Tongue (tissue), 3 donors: ENCODE measurements at places on chromosomes 6 and 20. TPM values are rescaled to one million over a fixed set of nuclear protein-coding genes. Genes with fewer than 3 reads are reported as not detected.

The SIRPB1 gene
- 0.82 TPM for total RNA-seq

- no peak for DNase-seq
These were observed 48.7 kb upstream of the CITED2 start for GRCh38 chr6:139423037-139423703.

The ZSCAN23 gene
- 7.3 TPM for total RNA-seq

The SLC17A3 gene
- total RNA-seq = not detected

The CALHM4 gene
- not detected for total RNA-seq

- no peak for DNase-seq
These were observed 174.8 kb upstream of the ARG1 start for GRCh38 chr6:131398176-131398575.

The ARMC12 gene
- 0.31 TPM for total RNA-seq

GRCh38 chr20:61184194-61184593 is 67.9 kb upstream of the CDH4 start:
- no peak for DNase-seq

The CST5 gene
- not detected for total RNA-seq

- DNase-seq = peak; percentile 7
These were observed 895.2 kb upstream of the CITED2 start for GRCh38 chr6:140269591-140270165.

DNA sequence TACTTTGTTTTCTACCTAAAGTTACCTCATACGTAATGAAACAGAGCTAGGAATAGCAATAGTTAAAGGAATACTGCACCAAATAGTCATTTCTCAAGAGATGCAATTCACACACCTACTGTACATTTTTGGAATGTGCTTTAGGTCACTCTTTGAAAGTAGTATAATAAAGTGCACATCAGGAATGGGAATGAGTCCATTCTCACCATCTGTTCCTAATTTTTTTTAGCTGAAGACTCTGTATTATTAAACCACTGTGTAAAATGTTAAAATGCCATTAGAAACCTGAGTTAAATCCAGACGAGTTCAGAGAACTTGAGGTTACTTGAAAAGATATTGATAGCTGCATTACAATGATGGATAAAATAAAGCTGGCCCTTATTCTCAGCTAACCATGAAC is 51.9 kb upstream of the EPHA7 start:
- DNase-seq = no peak

GRCh38 chr20:3925899-3926638 is 36.9 kb downstream of the PANK2 start:
- no peak for DNase-seq

The SIGLEC1 gene
- 2.2 TPM for total RNA-seq

- DNase-seq = peak; percentile 15
These were observed 73.4 kb upstream of the FBXO30 start for GRCh38 chr6:145887969-145888368.

DNA sequence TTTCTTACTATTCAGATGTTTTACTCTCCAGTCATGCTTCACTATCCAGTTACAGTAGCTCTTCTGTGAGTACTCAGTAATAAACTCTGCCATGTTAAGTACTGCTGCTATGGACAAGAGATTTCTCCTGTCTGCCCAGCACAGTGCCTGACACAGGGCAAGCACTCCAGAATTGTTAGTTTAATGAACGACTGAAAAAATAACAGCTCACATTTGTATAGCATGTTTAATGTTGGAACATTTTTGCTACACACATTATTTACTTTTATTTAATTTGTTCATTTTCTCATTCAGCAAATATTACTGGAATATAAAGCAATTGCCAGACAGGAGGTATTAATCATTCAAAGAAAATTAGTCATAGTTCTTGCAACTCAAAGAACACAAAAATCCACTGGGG is 142.6 kb upstream of the HMGN3 start:
- DNase-seq = no peak

- DNase-seq = peak; percentile 47
These were observed 889.1 kb upstream of the MAP3K7 start for GRCh38 chr6:91476000-91476399.

DNA sequence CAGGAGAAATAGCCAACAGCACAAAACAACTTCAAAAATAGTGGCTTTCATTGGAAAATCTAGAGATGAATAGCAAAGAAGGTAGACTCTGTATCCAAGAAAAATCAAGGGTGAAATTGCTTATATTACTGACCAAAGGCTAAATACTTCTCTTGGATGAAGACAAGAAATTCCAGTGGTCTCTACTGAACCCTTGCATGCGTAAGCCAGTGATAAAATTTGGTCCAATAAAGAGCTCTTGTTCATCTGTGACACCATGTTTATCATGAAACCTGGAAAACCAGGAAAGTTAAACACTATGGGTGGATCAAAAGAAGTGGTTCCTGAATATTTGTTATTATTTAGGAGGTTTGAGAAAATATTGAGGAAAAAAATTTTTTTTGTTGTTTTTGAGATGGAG is 25.6 kb upstream of the SASH1 start:
- DNase-seq = no peak

DNA sequence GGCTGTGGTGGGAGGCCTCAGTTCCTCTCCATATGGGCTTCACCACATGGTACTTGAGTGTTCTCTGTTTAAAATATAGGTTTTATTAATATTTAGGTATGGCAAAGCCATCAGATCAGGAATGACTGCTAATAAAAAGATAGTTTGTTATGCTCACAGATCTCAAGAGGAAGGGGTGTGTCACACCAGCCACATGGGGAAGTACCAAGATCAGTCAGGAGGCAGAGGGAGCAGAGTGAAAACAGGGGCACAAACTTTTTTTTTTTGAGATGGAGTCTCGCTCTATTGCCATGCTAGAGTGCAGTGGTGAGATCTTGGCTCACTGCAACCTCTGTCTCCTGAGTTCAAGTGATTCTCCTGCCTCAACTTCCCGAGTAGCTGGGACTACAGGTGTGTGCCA is 92.1 kb upstream of the GCM1 start:
- no peak for DNase-seq

DNA sequence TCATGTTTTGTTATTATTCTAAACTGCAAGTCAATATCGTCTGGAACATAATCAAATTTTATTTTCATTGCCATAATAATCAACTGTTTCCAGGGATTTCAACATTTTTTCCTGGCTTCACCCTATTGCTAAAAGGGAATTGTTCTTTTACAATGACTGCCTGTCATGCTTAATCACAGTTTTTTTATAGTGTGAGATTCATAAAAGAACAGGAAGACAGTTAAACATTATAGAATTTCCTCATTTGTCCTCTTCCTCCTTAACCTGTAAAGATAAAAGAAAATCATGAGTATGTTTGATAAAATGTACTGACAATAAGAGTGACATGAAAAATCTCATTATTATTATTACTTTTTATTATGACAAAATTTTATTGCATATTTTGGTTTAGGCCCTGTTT is 73.3 kb upstream of the CENPW start:
- DNase-seq = no peak

GRCh38 chr6:94278146-94278545 is 858.8 kb upstream of the EPHA7 start:
- DNase-seq = peak; percentile 1

- DNase-seq = peak; percentile 76
These were observed at the start of gene CBFA2T2 for GRCh38 chr20:33490023-33490933. Gene CBFA2T2 (plus strand): TSS chr20:33490096. CDS start chr20:33490268, 172 bp downstream.

The EDN3 gene
- total RNA-seq = 22.7 TPM
